Left kidney (tissue), 8 donors: ENCODE measurements at places on chromosomes 13 and 19. TPM values are rescaled to one million over a fixed set of nuclear protein-coding genes. Genes with fewer than 3 reads are reported as not detected.

DNA sequence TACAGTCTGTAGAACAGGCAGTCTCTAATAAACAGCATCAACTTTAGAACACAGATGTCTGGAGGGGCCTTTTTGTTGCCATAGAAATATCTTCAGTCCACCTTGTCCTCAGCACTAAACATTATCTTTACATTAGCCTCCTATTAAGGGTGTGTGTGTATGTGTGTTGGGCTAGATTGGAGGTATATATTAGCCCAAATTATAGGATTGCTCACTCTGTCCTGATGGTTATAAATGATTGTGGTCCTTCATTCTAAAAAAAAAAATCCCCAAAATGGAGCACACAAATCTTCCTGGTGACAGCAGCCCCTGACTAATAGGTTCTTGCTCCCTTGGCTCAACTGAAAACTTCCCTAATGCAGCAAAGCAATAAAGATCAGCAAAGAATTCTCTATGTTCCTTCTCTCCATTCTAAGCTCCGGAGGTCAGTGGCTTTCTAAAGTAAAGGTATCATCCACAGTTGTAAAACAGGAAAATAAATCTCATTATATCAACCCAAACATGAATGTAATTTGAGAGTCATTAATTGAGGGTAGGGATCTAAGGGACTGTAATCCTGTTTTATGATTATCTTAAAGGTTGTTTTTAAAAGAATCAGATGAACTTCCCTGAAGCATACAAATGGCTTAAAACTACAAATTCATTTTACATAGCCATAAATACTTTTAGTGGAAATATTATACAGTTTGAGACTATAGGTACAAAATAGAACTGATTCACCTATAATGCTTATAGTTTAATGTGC, 232.7 kb downstream of the KLF12 start:
- no peak for DNase-seq

GRCh38 chr13:98035373-98035772, 81.9 kb downstream of the IPO5 start:
- DNase-seq, result no peak

FCGBP gene
- polyA plus RNA-seq, result 5.8 TPM

DNA sequence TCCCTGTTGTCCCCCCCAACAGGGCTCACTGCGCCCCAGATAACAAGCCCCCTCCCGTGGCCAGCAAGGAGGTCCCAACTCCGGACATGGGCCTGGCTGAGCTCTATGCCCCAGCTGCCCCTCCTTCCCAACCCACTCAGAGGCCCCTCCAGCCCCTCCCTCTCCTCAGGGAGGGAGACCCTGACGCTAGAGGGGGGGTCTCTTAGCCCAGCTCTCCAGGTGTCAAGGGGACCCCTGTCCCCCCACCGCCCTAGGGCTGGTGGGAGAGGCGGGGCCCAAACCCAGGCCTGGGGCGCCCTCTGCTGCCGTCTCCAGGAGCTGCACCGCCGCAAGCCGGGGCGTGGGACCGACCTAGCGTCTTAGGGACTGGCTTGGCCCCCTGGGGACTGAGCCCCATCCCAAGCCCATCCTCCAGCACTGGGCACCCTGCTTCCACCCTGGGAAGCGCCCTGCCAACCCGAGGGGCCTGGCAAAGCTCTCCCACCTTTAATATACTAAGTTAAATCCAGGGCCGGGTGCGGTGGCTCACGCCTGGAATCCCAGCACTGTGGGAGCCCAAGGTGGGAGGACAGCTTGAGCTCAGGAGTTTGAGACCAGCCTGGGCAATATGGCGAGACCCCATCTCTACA, 1.4 kb downstream of the GRIN3B start:
- DNase-seq, result no peak

PRR12 gene
- polyA plus RNA-seq, result 20.7 TPM

DNA sequence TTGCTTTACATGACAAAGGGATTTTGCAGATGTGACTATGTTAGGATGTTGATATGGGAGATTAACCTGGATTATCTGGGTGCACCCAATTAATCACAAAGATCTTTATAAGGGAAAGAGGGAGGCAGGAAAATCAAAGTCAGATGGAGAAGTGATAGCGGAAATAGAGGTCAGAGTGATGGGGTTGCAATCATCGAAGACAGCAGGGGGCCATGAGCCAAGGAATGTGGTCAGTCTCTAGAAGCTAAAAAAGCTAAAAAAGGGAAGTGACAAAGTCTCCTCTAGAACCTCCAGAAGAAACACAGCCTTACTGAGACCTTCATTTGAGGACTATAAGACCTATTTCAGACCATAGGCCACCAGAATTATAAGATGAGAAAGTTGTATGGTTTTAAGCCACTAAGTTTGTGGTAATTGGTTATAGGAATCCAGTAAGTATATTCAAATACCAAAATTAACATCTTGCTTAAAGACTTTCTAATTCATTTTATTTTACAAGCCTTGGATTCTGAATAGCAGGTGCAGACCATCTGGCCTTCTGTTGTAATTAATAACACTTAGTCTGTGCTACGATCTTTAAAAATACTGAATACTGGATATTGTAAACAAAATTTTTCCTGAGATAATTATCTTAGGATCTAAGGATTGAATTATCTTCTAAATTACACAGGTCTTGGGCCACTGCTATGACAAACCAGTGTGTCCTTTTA, 493.4 kb upstream of the PCDH20 start:
- no peak for DNase-seq

DNA sequence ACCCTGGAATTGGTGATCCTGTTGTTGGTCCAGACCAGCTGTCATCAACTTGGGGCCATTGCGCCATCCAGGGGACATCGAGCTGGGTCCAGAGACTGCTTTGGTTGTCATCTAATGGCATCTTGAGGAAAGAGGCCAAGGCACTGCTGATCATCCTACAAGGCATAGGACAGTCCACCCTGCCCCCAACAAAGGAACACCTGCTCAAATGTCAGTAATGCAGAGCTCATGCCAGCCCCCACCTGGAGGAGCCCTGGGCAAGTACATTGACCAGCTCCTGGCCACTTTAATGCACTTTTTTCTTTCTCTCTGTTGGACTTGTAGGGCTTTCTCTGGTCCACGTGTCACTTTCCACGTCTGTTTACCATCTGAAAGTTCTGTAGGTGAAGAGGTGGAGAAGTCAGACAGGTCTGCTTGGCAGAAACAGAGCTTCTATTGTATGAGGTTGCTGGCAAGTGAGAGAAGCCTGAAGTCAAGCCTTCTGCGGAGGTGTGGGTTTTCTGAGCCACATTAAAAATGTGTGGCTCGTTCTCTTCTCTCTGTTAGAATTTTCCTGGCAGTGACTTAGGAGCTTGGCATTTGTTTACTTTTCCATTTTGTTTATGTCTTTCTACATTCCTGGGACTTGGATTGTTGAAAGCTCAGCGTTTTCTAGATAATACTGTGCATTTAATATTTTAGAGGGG, 124.0 kb upstream of the RNF113B start:
- no peak for DNase-seq

- DNase-seq, result no peak
These were observed 14.1 kb downstream of the BRD4 start for GRCh38 chr19:15318241-15318691.

DNA sequence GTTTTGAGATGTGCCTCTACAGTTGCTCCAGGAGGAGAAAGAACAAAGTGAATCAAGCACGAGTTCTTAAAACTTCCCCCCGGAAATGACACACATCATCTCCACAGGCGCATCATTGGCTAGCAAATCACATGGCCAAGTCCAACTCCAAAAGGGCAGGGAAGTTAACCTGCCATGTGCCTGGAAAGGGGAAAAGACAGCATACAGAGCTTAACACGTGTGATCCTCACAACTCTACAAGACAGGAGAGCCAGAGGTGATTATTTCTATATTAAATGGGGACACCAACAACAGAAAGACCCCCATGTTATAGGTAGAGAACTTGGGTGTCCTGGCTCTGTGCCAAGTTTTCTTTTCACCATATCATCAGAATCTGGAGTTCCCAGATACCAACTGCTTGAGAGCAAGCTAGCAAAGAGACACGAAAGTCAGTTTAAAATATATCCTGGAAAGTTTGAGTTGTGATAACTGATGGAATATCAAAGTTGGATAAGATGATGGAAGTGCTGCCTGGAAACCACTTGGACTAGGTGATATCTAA, 871.1 kb downstream of the UQCRFS1 start:
- no peak for DNase-seq

DNA sequence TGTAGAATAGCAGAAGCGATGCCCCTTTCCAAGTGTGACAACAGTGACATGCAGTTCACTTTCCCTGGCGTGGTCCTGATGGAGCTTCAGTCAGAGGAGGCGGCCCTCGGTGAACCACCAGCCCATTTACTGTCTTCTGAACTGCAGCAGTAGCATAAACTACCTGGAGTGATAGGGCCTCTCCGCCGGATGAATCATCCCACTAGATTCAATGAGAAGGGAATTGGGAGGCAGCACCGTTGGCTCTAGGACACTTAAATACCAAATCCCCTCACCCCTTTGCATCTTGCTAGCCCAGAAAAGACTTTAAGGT, 112.8 kb upstream of the GPR12 start:
- no peak for DNase-seq

GRCh38 chr19:23801803-23802202, 43.1 kb upstream of the ZNF681 start:
- DNase-seq, result no peak

DNA sequence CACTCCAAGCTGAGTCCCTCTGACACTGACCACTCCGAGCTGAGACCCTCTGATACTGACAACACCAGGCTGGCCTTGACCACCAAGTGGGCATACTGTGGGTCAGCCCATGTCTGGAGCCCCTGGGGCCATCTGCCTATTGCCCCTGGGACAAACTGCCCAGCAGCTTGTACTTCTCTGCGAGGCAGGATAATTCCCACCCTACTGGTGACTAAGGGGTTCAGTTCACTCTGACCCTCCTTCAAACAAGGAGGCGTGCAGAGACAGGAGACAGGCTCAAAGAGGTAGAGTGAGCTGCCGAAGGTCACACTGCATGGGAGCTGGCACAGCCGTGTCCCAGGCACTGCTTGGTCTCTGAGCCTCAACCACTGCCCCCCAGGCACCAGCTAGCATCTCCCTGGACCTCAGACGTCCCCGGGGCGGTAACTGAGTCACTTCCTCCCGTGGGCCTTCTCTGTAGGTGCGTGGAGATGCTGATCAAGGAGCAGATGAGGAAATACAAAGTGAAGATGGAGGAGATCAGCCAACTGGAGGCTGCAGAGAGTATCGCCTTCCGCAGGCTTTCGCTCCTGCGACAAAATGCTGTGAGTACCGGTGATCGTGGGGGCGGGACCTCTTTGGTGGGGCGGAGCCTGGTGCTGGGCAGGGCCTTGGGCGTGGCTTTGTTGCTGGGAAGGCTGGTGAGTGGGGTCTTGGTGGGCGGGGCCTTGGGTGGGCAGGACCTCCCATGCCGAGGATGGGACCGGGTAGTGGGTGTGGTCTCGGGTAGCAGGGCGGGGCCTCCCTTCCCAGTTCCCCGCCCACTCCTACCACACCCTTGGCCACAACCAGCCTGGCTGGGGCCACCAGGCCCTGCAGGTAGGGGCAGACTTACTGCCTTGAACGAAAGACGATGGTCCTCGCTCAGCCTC, 5.8 kb upstream of the USE1 start:
- no peak for DNase-seq

- DNase-seq, result no peak
These were observed 97.5 kb downstream of the RGCC start for GRCh38 chr13:41554626-41555386.

DNA sequence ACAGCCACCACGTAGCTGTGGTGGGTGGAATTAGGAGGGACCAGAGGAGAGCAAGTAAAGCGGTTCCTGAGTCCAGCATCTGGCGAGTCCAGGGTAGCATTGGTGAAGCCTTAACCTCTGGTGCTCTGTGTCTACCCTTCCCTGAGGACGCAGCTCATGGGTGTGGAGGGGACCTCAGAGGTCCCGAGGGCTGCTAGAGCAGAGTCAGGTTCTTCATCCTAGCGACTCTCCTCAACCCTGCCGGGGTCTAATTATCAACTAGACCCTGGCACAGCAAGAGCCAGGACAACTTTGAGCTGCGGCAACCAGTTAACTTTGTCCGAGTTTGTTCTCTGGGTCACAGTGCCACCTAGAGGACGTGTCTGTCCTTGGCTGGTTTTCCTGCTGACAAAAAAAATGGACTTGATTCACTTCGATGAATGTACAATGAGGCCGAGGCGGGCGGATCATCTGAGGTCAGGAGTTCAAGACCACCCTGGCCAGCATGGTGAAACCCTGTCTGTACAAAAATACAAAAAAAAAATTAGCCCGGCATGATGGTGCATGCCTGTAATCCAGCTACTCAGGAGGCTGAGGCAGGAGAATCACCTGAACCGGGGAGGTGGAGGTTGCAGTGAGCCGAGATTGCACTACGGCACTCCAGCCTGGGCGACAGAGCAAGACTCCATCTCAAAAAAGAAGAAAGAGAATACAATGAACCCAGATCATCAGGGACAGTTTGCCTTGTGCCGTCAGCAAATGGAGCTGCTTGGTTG, 25.0 kb downstream of the TSSK6 start:
- DNase-seq, result peak; percentile 91

CEACAM19 gene
- polyA plus RNA-seq, result 22.7 TPM

WDR88 gene
- 2.0 TPM for polyA plus RNA-seq

DNA sequence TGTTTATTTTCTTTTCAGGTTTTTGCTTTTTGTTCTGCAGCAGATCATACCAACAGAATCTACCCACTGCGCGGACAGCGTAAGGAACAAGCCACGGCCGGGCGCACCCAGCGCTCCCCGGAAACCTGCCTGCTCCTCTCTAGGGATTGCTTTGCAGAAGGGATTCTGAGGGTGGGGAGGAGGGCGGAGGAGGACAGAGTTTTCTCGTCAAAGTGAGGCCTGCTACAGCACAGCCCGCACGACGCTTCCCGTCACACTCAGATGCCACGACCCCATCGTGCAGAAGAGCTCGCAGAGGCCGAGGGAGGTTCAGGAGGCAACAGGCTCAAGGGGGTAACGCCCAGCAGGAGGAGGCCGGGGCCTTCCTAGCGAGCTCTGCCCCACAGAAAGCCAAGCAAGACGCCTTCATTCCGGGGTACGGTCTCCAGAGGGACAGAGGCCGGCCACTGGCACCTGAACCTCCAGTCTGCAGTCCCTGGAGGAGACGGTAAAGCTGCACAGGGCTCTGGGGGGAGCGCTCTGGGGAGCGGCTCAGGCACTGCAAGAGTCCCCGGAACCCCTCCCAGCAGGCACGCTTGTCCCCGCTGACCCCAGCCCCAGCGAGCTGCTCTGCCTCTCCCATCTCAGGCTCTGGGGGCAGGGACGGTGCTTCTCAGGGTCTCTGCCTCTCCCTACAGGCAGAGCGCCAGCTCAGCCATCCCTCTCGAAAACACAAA, 6.9 kb downstream of the REXO1 start:
- no peak for DNase-seq

GRCh38 chr19:8361921-8362793, 1.8 kb upstream of the ANGPTL4 start:
- DNase-seq, result peak; percentile 69

GRCh38 chr19:47120470-47121067, 7.0 kb upstream of the ZC3H4 start:
- DNase-seq, result no peak

IQCN gene
- 7.2 TPM for polyA plus RNA-seq

EHD2 gene
- polyA plus RNA-seq, result 27.4 TPM

- no peak for DNase-seq
These were observed 2.4 kb downstream of the TIMM13 start for GRCh38 chr19:2424686-2425621.

GRCh38 chr13:95656386-95657015, 12.0 kb upstream of the DZIP1 start:
- DNase-seq, result no peak
